ENCODE measurements at places on chromosomes 5 and 9. TPM values are rescaled to one million over a fixed set of nuclear protein-coding genes. Genes with fewer than 3 reads are reported as not detected.
A peak's percentile ranks its signal among the peaks of the same experiment; 100 is the strongest.

DNA sequence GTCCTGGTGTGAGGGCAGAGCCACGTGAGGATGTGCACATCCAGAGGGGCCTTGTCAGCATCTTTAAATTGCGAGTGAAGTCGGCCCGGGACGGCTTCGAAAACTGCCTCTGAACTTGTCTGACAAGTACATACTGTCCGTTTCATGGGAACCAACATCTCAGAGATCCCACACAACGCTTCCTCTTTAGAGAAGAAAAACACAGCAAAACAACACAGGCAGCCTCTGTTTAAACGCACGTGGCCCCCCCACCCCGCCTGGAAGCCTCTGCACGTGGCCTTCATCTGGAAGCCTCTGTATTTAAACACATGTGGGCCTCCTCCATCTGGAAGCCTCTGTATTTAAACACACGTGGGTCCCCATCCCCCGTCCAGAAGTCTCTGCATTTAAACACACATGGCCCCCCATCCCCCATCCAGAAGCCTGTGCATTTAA is 29.2 kb downstream of the CEP72 start:
- no peak for DNase-seq

- no peak for DNase-seq
Measured at GRCh38 chr5:60886158-60886557, 42.1 kb upstream of the ELOVL7 start.

DNA sequence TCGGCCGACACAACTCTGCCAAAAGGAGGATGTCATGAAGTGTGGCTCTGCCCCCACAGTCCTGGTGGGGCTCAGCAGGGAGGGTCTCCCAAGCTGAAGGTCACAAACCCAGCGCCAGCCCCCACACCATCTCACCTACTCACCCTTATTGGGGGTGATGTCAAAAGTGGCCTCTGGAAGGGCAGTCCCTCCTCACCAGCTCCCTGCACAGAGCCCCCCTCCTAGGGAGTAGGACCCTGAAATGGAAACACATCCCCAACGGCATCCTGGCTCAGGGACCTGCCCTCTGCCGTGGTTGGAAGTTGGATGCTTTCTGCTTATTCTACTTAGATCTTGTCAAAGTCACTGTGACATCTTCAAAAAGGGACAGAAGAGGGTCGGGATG is 89.5 kb downstream of the NSUN2 start:
- no peak for DNase-seq

- DNase-seq, result peak; percentile 68
Measured at GRCh38 chr5:123937230-123937629, 425.3 kb downstream of the CSNK1G3 start.

- DNase-seq, result peak; percentile 79
Measured at GRCh38 chr9:123784518-123784917, 145.4 kb downstream of the DENND1A start.

GRCh38 chr9:128885798-128886197 is 3.9 kb downstream of the LRRC8A start:
- DNase-seq, result no peak

DNA sequence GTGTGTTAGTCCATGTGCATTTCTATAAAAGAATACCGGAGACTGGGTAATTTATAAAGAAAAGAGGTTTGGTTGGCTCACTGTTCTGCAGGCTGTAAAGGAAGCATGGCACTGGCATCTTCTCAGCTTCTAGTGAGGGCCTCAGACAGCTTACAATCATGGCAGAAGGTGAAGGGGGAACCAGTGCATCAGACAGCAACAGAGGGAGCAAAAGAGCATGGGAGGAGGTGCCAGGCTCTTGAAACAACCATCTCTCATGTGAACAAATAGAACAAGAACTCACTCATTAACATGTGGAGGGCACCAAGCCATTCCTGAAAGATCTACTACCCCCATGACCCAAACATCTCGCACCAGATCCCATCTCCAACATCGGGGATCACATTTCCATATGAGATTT is 89.2 kb upstream of the IL33 start:
- no peak for DNase-seq

- DNase-seq, result peak; percentile 75
Measured at GRCh38 chr5:151155775-151156506, 1.6 kb downstream of the ANXA6 start.

GRCh38 chr5:110092955-110093785 is 403.4 kb downstream of the MAN2A1 start:
- DNase-seq, result peak; percentile 10

- DNase-seq, result peak; percentile 64
Measured at GRCh38 chr9:86944796-86945727, 2.2 kb downstream of the GAS1 start.

DNA sequence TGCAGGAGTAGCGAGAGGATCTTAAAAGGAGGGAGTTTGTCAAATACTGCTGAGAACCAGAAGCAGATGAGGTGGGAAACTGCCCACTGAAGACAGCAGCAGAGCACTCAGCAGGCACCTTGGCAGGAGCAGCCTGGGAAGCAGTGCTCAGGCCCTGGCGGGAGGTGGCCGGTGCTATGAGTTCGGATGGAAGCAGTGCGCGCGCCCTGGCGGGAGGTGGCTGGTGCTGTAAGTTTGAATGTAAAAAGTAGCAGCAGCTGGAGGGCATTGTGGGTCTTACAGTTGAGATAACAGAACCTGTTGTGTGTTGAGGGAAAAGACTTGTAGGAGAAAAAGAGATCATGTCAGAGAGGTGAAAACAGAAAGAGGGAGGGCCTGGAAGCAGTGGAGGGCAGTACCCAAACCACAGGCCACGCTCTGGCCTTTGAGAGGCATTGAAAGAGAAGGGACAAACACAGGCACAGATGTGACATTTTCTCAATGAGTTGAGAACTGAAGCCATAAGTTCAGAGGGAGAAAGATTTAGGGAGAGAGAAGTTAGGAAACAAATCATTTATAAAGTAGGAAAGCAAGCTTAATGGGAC is 130.9 kb downstream of the ERCC6L2 start:
- no peak for DNase-seq

- peak; percentile 55 for DNase-seq
Measured at GRCh38 chr9:112249277-112249676, 74.2 kb upstream of the SUSD1 start.

DNA sequence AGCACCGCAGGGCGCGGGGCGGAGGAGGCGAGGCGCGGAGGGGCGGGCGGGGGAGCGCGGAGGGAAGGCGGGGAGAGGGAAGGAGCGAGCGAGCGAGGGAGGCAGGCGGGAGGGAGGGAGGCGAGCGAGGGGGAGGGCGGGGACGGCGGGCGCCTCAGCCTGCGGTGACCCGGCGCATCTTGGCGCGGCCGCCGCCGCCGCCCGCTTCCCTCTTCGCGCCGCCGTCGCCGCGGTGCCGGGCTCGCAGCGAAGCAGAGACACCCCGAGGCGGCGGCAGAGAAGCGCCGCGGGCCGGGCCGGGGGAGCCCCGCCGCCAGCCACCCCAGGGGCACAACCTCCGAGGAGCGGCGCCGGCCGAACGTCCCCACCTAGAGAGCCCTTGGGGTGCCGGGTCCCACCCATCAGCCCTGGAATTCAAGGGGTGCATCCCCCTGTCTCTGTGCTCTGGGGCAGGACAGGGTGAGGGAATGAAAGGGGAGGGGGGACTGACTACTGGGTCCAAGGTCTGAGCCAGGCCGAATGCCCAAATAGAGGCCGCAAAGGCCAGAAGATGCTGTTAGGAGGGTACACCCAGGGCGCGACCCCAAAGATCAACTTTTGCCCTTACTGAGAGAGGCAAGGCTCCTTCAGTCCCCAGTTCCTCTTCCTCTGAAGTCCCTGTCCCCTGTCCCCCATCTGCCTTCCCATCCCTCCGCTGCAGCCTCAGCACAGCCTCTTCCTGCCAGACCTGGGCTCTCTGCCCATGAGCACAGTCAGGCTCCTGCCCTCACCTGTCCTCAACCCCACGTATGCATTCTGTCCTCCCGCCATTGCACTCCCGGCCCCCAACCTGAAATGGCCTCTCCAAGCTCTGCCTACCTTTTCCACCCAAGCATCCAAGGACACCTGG is at the start of gene ADAMTS2:
Gene ADAMTS2 (minus strand): TSS at position 29 of the 889 bp plus-strand sequence. CDS start 133 bp downstream, outside the sequence.
- DNase-seq, result peak; percentile 86

DNA sequence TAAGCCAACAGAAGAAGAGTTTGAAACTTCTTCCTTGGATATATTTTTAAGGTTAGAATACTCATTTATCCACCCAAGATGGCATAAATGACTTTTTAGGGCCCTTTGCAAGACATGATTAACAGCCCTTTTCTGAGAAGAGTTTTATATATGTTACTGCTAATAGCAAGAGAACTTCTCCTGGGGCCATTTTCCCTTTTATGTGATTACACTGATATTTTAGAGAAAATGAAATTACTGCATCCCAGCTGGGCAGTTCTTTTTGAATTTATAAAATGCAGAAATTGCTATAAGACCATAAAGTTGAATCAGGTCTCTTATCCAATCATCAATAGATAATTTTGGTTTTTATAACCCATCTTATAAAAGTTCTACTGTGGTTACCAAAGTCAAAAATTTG is 161.3 kb upstream of the RFX3 start:
- DNase-seq, result no peak

DNA sequence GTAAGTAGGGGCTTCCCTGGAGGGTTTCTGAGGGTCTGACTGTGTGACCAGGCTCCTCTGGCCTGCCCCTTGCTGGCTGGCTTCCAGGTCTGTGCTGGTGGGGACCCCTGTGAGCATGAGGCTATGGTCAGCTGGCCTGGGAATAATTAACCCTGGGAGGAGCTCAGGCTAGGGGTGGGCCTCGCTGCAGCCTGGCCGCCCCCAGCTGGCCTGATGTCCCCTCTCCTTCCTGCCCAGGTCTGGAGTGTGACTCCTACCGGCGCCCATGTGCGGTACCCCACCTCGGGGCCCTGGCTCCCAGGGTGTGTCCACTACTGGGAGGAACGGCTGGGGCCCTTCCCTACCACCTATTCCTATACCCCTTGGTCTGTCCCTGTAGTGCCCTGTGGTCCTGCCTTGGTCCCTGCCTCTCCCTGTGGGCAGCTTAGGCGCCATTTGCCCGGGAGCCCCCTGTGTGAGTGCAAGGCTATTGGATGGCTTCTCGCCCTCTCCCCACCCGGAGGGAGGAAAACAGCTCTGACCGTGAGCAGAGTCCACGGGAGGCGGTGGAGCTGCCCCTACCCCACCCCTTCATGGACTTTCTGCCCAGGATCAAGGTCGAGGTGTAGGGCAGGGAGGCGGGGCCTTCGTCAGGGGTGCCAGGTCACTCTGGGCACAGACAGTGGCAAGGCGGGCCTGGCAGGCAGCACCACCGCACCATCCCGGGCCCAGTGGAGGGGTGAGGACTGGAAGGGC is 9.4 kb downstream of the RXRA start:
- DNase-seq, result no peak

GRCh38 chr5:41399839-41400238 is 110.6 kb downstream of the PLCXD3 start:
- DNase-seq, result no peak

DNA sequence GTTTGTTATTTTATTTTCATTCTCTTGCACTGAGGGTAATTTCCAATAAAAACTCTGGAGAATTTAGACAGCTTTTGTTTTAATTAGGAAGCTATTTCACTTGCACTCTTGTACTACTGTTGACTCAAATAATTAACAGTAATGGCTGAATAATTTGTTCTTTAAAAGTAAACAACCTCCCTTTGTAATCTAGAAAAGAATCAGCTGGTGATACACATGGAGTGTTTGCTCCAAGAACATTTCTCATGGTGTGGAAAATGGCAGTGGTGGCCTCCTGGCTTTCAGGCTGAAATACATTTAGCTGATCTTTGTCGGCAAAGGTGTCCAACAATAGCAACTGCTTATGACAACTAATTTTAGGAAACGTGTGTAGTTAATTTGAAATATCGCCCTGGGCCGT is 129.4 kb downstream of the C9orf152 start:
- DNase-seq, result no peak

GRCh38 chr9:94166236-94166975 is 82.1 kb downstream of the PTPDC1 start:
- DNase-seq, result peak; percentile 99

GRCh38 chr9:8186560-8186959 is 387.0 kb upstream of the DMAC1 start:
- DNase-seq, result no peak

DNA sequence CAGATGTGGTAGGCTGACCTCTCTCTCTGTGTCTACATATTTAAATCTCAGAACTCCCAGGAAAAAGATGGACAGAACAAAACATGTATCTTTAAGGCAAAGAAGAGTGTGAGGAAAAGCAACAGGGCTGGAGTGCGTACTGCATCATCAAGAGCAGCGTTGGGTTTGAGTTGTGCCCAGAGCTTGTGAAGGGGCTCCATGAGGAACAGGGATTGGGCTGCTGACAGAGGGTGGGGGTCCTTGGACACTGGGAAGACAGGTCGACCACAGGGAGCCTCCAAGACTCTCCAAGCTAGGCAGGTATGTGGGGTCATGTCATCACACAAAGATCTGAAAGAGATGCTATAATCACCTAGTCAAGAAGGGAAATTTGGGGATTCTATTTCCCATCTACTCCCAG is 309.9 kb downstream of the IRX1 start:
- no peak for DNase-seq

- peak; percentile 92 for DNase-seq
Measured at GRCh38 chr9:74960561-74960960, 7.8 kb upstream of the C9orf40 start.

DNA sequence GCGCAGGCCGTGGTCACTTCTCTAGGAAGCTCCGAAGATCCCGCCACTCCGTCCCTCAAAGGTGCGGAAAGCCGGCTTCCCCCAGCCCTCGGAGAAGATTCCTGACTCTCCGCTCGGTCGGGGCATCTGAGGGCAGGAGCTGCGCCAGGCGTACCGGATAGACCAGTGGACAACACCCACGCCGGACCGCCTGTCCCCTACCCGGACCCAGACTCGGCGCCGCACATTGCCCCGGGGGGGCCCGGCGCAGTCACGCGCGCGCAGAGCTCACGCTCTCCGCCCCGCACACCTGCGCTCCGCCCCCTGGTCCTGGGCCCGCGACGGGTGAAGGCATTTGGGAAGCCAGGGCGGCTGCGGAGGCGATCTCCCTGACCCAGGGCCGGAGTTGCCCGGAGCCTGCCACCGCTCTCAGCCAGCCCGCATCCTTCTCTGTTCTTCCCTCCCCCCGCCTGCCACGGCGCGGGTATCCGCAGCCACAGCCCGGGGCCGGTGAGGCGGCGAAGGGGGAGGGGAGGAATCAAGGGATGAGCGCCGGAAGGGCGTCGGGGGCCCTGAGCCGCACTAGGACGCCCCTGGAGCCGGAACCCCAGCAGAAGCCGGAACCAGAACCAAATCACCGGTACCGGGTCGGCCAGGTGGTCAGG is 448 bp downstream of the RELL2 start:
- DNase-seq, result peak; percentile 40

DNA sequence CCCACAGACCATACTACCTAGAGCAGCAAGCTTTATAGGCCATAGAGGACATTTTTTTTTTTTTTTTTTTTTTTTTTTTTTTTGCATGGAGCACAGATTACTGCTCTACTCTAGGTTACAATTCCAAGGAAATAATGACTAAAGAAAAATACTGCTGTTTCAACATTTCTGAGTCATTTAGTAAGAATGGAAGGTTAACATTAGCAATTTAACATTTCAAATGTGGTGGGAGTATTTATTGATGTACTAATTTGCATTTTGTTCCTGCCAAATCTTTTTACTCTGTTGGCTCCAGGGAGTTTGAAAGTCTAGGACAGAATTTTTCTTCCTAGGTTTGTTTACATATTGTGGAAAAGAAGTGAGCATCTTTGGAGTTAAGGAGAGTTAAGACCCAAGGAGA is 142.1 kb upstream of the CCDC152 start:
- DNase-seq, result peak; percentile 53

- DNase-seq, result no peak
Measured at GRCh38 chr5:178117923-178118701, 4.8 kb downstream of the N4BP3 start.

Gene LCP2
- total RNA-seq, result not detected

Gene CSF2
- total RNA-seq, result not detected

Gene UBE2QL1
- total RNA-seq, result not detected

Gene EQTN
- total RNA-seq, result not detected

Gene ARID3C
- total RNA-seq, result 0.11 TPM

Gene IL17B
- not detected for total RNA-seq

Gene PCA3
- not detected for total RNA-seq

Gene FOXD4L6
- total RNA-seq, result not detected

Gene INSL4
- not detected for total RNA-seq

All from GM23248 (cell line).